SJSA1 (cell line): ENCODE measurements at places on chromosomes 3 and 15.

DNA sequence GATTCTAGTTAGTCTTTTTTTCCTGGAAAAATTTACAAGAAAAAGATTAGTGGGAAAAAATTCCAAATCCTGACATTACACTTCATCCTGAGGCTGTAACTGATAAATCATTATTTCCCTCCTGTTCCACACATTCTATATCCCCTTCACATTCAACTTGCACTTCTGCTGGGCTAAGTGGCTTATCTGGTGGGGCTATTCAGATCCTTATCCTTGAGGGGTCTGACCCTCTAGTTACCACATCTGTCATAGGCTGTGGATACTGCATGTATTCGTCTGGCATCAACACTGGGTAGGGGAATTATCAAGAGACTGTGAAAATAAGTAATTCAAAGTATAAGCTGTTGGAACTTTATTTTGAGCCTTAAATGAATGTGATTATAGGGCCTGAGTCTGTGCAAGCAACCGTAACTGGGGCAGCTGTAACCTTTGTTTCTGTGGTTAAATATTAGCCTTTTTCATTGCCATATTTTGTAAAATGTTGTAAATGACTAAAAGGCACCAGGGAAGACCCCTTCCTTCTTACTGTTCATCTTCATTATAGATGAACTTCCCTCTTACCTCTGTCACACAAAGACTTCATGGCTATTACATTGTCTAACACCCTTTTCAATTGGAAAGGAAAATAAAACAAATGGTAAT lies 28.0 kb upstream of the TEX9 start:
- DNase-seq, result no peak

DNA sequence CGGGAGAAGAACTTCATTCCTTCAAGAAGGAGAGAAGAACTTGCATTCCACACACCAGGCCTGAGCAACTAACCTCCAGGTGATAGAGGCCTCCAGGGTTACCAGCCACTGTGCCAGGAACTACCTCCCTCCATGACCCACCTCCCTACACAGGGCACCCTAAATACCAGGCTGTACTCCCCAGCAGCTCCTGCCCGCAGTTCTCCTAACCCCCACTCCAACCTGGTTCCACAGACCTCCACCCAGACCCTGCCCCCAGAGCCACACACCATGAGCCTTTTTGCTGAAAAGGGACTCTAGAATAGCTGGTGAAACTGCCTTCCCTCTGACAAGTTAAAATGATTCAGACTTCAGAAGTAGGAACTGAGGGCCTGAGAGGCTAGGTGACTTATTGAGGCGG lies 8.2 kb downstream of the IGDCC3 start:
- no peak for DNase-seq

GRCh38 chr3:111751961-111752360 lies 107.1 kb upstream of the PHLDB2 start:
- DNase-seq, result peak; percentile 73

GRCh38 chr3:54931182-54931581 lies 3.3 kb upstream of the LRTM1 start:
- DNase-seq, result no peak

- DNase-seq, result no peak
These were observed 185.1 kb upstream of the TGFBR2 start for GRCh38 chr3:30421266-30421665.

DNA sequence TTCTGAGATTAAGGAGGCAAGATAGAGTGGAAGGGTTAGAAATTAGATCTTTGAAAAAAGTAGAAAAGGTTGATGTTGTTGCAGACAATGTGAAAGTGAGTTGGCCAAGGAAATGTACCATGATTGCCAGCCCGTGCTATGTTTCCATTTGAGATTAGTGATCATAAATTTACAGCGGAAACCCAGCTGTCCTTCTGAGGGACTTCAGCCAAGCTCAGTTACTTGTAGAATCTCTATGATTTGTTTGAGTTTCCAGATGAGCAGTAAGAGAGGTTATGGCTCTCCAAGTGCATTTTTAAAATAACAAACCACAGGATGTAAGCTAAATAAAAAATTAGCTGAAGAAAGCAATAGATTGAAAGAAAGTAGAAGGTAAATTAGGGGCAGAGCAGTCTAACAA lies 54.2 kb upstream of the RBMS3 start:
- no peak for DNase-seq

- DNase-seq, result no peak
These were observed 107.0 kb downstream of the UBE3A start for GRCh38 chr15:25331860-25332259.

DNA sequence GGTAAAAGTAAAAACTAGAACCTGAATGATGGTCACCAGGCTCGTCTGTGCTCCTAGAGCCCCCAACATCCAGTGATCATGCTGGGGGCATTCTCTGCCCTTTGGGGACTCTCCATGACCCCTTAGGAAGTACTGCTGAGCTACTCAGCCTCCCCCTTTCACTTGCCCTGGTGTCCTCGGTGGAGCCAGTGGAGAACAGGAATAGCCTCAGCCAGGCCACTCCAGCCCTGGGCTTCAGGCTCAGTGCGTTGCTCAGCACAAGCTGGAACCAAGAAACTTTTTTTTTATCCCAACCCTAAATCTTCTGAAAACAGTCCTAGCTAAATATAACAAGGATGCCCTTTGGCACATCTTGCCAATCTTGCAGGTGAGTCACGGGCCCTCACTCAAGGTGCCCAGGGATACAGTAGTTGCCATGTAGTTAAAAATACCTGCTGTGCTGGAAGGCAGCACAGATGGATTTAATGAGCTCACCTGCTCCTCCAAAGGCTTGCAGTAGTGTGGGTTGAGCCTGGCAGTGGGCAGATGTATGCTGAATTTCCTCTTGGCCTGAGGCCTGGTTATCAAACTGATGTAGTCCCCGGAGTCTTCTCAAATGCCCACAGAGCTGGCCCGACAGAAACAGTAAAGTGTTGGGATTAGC lies 46.9 kb upstream of the TMEM158 start:
- DNase-seq, result no peak
